Stimulated activated CD8-positive, alpha-beta memory T cell treated with anti-CD3 and anti-CD28 coated beads, Interleukin-7, amount 100 ng/mL, for 48 hours (primary cell): ENCODE measurements at places on chromosomes 3 and 15.

GRCh38 chr3:195160257-195160898, 110.6 kb downstream of the XXYLT1 start:
- no peak for DNase-seq

GRCh38 chr3:155805802-155806618, at the start of gene C3orf33:
C3orf33 (minus strand) TSS chr3:155806278; CDS start chr3:155806252, 26 bp downstream.
- DNase-seq = peak; percentile 55

- DNase-seq = no peak
These were observed 20.6 kb upstream of the GOLIM4 start for GRCh38 chr3:168116279-168116678.

GRCh38 chr3:188243124-188243795, 89.3 kb downstream of the LPP start:
- DNase-seq = no peak

DNA sequence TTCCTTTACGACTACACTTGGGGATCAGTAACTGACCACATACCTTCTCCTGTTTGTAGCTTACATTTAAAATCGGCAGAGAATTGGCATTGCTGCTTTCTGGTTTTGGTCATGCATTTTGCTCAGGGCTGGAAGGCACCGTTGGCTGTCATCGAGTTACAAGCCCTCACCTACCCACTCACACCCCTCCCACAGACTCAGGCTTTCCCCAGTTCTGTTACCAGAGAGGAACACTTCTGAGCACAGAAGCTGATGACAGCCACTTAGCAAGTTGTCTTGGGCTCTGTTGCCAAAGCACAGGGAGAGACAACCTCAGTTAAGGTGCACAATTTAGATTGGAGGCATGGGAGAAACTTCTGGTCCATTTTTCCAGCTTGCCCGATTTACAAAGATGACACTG, 204.8 kb upstream of the TOPAZ1 start:
- no peak for DNase-seq

DNA sequence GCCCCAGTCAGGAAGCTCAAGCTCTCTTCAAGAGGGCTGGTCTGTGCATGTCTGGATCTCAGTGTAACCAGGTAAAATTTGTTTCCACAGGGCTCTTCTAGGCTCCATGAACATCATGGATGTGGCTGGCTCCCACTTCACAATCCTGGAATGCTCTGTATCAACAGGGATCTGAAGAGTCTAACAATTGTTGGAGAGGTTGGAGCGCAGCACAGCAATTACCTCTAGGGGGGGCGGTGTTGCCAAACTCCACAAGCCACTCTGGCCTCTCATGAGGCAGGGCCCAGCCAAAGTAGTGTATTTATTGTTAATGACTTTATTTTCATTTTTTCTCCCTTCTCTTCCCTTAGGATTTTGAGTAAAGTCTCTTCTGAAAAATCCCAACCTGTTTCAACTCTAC, 6.1 kb upstream of the EIF2B5 start:
- DNase-seq = no peak

DNA sequence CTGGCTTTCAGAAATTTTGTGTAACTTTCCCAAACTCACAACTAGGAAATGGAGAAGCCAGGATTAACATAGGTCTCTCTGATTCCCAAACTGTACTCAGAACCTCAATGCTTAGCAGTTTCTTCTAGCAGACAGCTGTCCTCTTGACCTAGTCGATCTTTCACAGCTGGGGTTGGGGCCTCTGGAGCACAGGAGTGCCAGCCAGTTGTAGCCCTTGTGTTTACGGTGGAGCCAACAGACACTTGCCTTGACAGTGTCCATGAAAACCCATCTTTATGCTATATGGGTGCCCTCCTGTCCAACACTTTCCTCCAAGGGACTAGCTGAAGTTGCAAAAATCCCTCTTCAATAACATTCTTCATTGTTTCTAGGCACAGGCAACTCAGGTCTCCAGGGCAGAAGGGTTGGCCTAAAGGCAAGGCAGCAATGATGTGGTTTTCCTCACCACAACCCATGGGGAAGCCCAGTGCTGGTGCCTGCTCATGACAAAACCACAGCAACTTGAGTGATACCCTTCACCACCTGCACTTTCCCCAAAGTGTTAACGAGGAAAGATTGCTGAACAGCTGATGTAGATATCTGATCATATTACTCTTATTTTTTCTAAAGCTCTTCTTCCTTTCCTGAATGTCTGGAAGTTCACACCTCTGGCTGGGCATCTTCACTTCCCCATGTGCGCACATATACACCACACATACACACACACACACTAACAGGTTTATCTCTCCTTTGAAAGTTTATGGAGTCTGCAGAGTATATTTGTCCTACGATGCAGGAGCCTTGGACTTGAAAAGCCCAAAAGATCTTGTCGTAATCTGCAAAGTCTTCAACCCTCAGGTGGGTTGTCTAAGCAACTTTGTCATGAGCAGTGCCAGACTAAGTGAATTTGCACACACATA, 11.0 kb upstream of the KNG1 start:
- DNase-seq = peak; percentile 52

DNA sequence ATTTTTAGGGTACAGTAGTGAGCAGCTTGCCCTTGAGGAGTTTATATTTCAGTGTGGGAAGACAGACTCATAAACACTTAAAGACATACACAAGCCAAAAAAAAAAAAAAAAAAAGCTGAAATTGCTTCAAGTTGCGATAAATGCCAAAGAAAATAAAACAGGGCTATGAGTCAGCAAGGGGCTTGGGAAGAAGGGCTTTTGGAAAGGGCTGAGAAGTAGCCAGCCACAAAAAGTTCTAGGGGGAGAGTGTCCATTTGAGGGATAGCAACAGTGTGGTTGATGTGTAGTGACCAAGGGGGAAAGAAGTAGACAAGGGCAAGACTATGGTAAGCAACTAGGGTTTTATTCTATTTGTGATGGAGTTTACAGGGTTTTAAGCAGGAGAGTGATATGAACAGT, 185.5 kb downstream of the ADAMTS9 start:
- no peak for DNase-seq

DNA sequence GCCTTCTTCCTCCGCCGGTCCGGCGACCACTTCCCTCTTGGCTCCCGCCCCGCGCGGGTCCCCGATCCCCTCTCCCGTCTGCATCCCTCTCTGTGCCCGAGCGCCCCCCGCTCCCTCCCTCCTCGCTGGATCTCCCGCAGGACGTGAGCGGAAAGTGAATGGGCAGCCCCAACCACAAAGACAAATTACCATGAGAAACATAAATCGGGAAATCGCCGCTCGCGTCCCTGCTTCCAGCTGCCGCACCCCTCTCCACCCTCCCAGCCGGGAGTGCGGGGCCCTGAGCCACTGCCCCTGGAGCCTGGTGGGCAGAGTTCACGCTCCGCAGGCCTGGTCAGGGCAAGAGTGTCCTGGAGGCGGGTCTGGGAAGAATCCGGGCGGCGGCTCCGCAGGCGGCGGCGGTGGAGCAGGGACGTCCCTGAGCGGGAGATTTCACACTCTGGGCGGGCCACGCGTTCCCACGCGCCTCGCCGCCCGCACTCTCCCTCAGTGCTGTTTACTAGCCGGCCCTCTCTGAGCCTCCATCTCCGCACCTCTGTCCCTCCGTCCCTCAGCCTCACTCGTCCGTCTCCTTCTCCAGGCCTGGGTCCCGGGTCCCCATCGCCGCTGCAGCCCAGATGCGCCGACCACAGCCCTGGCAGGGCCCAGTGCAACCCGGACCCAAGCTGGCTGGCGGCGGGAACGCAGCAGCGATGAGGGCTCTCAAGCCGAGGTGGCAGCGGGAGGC, 835 bp downstream of the SEMA5B start:
- DNase-seq = no peak

GRCh38 chr3:188914552-188914951, 257.2 kb upstream of the TPRG1 start:
- peak; percentile 3 for DNase-seq

DNA sequence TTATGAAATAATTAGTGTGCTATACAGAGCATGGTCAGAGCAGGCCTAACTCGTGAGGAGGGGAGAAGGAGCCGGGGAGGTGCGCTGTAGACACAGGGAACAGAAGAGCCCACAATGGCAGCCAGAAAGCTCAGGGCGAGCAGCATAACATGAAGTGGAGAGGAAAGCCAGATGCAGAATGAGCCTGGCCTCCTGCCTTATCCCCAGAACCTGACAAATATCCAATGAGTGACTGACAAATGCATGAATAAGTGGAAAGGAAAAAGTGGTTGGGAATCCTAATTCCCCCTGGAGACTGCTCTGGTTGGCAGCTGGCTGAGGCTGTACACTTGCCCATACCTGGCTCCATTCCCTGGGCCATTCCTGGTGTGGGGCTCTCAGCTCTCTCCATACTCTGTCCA, 9.2 kb upstream of the MST1R start:
- DNase-seq = no peak

DNA sequence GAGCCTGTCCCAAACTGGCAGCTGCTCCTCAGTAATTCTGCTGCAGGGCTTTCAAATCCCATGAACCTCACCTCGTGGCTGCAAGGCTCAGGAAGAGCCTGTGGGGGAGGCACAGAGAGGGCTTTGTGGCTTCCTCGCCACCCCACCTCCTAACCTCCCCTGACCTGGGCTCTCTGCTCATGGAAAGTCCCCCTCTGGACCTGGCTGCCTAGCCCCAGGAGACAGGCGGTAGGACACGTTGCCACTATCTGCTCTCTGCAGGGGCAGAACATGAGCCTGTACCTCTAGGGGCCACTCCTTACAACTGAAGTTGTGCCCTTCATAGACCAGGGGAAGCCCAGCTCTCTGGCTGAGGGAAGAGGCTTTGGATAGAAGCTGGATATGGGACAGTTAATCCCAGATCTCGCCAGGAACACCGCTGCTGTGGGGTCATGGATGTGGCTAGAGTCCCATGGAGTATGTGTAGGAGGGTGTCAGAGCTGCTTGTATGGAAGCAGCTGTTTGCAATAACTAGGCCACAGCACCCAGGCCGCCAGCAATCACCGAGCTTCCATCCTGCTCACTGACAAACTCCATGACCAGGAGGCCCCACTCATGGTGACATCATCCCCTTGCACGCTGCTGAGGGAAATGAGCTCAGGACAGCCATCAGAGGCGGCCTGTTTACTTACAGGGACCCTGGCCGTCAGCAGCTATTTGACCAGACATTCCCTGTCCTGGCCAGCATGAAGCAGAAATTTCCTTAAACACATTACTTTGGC, 34.0 kb upstream of the CILP start:
- no peak for DNase-seq

GRCh38 chr3:194399166-194399565, at the start of gene GP5:
GP5 (minus strand) TSS chr3:194399266; CDS start chr3:194398282, 984 bp downstream.
- no peak for DNase-seq

- no peak for DNase-seq
These were observed 27.0 kb downstream of the SHQ1 start for GRCh38 chr3:72821161-72821781.

GRCh38 chr3:125200731-125201139, 11.8 kb downstream of the SLC12A8 start:
- no peak for DNase-seq

- DNase-seq = no peak
These were observed 62.0 kb downstream of the TLE3 start for GRCh38 chr15:70035719-70036077.

DNA sequence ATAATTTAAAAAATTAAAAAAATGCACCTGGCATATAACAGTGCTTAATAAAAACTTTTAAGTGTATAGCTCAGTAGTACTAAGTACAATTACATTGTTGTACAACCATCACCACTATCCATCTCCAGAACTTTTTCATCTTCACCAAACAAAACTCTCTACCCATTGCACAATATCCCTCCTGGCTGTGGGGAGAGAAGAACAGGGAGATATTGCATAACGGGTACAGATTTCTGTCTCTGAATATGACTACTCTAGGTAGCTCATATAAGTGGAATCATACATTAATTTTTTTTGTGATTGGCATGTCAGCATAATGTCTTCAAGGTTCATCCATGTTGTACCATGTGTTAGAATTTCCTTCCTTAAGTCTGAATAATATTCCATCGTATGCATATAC, 91.0 kb upstream of the PLAAT1 start:
- DNase-seq = no peak

- DNase-seq = no peak
These were observed 177.9 kb upstream of the ICE2 start for GRCh38 chr15:60656885-60657284.

DNA sequence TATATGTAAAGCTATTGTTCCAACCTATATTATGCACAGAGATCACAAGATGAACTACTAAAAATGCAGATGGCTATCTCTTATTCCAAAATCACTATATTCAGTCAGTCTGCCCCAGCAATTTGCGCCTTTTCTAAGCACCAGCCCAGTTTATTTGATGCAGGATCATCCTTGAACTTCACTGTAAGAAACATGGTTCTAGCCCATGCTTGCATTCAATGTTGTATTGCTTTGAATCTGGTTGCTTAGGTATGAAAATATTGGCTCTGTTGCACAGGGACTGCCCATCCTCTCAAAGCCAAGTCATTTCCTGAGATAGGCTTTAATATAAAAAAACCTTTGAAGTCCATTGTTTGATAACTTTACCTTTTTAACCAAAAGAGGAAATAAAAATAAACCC, 170.5 kb upstream of the LRIG1 start:
- no peak for DNase-seq
